ENCODE measurements at places on chromosomes 5 and 9.

DNA sequence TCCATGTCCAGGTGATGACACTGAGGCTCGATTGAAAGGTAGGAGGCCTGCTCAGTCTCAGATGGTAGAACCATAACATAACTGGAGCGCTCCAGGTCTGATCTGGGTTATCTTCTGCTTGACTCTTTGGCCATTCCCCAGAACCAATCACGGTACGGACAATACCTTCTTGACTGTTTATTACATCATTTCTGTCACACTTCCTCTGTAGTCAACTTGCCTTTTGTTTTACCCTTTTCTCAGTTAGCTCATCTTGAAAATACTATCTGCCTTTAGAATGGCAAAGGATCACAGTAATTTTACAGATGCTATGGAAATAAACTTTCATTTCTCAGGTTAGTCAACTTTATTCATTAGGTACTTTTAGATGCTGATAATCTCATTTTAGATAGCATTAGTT is 22.4 kb downstream of the GLRA1 start:
- no peak for DNase-seq

DNA sequence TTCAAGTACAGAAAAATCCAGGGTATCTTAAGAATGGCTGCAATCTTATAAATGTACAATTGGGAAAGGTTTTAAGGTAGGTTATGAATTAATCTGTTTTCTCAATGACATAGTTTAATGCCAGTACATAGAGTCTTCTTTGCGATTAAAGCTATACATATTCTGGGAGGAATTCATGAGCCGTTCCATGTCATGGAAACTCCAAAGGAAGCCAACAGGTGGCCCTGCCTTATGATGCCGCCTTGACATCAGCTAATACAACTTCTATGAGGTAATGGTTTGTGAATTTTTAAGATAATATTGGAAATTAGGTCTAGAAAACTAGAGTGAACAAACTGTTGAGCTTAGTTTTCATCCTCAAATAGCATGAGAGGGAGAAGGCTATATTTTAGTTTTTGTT is 713.4 kb downstream of the EFNA5 start:
- no peak for DNase-seq

GRCh38 chr9:129880654-129881546 is 45.6 kb downstream of the USP20 start:
- DNase-seq, result peak; percentile 82

DNA sequence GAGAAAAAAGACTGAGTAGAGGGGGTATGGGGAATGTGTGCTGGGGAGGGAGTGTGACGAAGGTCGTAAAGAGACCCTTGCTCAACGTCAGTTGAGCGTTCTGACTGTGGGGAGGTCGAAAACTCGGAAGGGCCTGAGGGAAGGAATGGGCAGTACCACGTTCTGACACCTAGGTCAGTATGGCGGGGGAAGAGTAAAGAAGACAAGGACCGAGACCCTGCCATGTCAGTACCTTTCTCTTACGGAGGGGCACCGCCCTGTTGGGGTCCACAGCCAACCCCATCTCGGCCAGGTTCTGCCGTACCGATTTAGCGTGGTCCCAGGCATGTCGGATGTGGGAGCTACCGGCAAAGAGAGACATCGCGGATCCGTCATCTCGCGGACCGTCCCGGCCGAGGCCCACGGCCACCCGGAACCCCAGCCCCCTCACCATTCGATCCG is 375 bp downstream of the NOP16 start:
- DNase-seq, result peak; percentile 48

Data from left hindlimb (tissue), 1 donor.